Neural crest cell (in vitro differentiated cells): ENCODE measurements at places on chromosomes 7 and 10.

DNA sequence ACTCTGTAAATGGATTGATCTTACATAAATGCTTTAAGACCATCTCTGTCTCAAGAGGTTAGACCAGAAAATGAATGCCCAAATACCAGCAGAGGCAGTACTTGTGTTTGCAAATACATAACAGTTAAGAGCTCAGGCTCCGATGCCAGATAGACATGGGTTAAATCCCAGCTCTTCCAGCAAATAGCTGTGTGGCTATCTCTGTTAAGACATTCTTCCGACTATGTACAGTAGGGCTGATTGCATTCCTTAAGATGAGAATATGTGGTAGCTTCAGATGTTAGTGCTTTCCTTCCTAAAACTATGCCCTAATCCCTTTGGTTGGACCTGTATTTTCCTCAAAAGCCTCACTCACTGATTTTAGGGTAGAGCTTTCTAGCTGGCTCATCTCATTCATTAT, 2.2 kb downstream of the IDE start:
- no peak for DNase-seq

DNA sequence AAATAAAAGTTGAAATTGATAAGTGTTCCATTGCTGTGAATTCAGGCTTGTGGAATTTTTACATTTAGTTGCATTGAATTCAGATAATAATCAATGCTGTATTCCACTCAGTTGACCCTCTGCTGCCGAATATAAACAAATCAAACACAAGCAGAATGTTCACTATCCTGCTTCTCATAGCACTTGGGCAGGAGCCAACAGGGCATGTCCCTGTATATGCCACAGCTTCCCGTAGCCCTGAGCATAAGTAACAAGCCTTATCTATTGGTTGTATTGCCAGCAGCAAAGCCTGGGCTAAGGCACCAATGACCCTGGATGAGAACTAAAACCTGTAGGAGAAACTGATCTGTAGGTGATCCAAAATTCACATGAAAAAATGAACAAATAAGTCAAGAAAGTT, 145.9 kb downstream of the ARHGAP12 start:
- DNase-seq = no peak

DNA sequence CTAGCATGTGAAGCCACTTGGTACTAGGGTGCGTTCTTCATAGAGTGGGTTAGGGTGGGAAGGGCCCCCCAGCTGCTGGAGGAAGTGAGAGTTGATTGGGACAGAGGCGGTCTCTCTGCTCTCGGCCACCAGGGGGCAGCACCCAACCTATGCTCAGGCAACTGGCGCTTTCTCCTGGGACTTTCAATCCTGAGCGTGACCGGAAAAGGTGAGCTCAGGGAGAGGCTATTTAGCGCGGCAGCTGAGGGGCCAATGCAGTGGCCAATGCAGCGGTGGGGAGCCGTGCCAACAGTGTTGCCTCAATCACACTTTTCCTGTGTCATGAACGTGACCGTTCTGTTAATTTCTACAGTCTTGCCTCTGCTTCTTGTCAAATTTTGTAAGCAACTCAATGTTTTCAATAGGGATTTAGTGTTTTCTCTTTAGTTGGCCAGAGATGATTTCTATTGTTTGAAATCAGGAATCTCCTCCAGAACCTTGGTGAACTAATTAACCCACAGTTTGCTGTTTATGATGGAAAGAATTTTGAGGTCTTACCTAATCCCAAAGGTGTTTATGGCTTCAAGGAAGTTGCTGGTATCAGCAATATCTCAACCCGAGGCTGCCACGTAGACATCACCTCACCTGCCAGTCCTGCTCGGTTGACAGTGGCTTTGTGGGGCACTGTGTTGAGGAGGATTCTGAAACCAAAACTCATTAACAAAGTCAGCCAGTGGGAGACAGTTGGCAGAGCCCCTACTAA, 67.9 kb upstream of the PDZD8 start:
- DNase-seq = peak; percentile 72

- DNase-seq = no peak
These were observed 156.7 kb upstream of the BET1 start for GRCh38 chr7:94160719-94161435.

- DNase-seq = no peak
These were observed 81.9 kb downstream of the RAMP3 start for GRCh38 chr7:45239486-45239885.

- DNase-seq = peak; percentile 19
These were observed 787 bp downstream of the MAGI2 start for GRCh38 chr7:79452495-79453265.

DNA sequence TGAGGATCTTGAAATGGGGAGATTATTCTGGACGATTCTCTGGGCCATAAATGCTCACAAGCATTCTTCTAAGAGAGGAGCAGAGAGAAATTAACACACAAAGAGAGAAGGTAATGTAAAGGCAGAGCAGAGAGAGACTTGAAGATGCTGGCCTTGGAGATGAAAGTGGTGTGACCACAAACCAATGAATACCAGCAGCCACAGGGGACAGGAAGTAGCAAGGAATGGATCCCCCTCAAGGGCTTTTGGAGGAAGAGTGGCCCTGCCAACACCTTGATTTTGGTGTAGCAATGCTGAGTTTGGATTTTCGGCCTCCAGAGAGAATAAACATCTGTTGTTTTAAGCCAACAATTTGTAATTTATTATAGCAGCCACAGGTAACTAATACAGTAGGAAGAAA, 1155.6 kb downstream of the TYW1 start:
- DNase-seq = no peak

- no peak for DNase-seq
These were observed 18.9 kb upstream of the YAE1 start for GRCh38 chr7:39547336-39547735.

- no peak for DNase-seq
These were observed 360.8 kb downstream of the CRPPA start for GRCh38 chr7:16060502-16060901.

GRCh38 chr10:62584731-62585130, 210.6 kb downstream of the ZNF365 start:
- DNase-seq = no peak

DNA sequence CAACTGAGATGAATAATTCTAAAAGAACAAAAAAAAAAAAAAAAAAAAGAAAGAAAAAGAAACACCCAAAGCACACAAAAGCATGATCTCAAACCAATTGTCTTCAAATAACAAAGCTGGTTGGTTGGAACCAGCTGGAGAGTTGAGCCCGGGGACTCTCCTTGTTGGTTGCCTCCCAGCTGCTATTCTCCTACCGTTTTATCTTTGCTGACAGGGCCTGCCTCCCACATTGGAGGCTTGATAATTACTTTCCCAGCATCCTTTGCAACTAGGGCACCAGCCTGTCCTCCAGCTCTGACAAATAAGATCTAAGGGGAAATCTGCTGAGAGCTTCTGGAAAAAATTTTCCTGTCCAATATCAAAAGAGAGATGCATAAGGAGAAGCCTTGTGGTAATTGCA, 6.8 kb downstream of the PON1 start:
- DNase-seq = no peak

GRCh38 chr7:150746921-150747320, 9.7 kb downstream of the GIMAP5 start:
- no peak for DNase-seq

GRCh38 chr10:124875596-124875995, 66.3 kb upstream of the ZRANB1 start:
- no peak for DNase-seq

DNA sequence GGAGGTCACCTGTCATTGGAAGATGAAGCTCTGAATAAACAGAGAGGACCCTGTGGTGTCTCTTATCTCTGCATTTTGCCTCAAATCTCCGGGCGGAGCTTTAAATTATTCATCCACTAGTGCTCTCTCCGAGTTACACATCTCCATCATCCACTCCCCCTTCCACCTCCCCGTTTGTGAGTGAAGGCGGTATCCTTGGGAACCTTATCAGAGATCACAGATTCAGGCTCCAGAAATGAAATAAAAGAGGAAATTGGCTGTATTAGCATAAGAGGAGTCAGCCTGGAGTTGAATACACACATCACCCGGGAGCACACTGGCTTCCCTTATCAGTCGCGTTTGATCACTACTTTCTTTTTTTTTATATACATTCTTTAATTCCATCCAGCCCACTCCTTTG, 1184.8 kb downstream of the GATA3 start:
- DNase-seq = no peak

DNA sequence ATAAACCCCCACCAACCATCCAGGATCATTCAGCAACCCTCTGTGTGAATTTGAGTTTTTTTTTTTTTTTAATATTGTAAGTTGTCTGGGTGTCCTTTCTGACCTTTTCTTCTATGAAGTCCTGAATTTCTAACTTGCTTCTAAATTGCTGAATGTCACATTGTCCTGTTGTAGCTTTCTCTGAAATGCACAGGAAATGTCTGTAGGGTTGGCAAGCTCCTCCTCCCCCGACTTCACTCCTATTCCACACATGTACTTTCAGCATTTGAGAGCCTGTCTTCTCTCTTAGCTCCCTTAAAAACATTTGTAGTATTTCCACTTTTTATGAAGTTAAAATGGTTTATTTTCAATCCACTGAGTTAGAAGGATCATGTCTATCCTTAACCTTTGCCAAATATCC, 3.3 kb upstream of the CNNM2 start:
- no peak for DNase-seq

DNA sequence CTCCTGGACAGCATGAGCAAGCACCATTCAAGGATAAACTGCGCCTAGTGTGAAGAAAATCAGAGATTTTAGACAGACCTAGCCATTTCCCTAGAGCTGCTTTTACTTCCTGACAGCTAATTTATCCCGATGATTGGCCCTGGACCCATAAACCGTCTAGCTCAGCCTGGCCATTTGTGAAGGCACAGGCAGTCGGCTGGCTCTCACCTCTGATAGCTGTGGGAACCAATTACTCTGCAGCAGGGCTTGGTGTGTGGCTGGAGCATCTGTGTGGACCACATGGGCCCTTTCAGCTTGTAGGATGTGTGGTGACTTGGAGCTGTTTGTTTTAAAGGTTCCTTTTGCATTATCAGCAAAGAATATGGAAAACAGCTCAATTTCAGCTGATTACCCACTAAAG, 111.1 kb upstream of the NPY start:
- DNase-seq = no peak

DNA sequence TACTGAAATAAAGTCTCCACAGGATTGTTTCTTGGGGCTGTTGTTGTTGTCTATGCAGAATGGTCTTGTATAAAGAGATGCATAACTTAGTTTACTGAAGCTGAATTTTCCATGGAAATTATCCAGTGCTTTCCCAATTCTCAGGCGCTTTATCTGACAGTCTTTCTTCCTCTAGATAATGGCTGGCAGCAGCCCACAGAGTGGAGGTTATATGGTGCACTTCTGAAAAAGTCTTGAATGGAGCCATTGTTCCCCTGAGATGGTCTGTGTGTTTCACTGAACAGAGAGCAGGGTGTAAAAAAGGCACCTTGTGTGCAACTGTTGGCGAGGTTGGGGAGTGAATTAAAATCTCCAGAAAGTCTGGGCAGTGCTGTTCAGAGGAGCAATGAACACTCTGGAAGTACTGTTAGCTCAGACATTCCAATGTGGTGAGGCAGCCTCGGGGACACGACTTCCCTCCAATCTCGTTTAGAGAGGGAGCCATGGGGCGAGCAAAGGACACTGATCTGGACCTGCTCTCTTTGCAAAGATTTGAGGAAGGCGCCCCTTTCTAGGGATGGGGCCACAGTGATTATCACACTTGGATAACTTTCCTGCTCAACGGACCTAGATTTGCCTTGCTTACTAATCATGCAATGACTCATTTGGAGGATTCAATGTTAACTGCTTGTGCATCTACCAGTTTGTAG, 2.0 kb upstream of the PLCE1 start:
- DNase-seq = peak; percentile 45

DNA sequence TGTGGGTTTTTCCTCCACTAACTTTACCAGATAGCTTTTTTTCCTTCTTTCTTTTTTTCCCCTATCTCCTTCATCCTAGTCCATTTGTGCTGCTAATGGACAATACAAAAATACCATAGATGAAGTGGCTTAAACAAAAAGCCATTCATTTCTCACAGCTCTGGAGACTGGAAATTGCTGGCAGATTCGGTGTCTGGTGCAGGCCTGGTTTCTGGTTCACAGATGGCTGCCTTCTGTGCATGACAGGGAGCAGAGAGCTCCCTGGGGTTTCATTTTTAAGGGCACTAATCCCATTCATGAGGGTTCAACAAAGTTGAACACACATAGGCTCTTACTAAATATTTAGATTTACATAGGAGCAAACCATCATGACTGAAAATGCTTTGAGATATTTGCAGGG, 467.4 kb downstream of the TYW1 start:
- no peak for DNase-seq

GRCh38 chr7:102064361-102065025, 222.2 kb upstream of the SH2B2 start:
- DNase-seq = no peak

DNA sequence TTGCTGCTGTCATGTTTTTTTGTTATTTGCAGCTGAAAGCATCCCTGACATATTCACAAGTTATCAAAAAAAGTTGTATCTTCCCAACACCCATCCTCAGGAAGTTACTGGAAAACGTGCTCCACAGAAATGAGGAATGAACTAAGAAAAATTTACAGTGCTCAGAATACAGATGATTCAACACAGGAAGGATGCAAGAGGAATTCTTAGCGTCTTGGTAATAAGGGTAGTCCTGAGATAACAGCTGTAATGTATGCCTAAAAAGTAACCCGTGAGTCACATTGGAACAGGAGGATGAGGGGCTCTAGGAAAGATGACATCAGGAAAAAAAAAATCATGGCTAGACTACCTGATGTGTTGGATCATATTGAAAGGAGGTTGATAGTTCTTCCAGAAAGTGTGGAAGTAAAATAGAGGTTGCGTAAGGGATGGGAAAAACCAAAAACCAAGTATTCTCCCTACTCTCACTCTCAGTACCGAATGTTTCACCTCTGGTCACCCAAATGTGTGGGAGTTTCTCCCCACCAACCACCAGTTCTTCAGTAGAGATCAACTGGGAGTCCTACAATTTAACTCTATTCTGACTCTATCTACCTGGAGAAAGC, 3.9 kb downstream of the ADAM12 start:
- no peak for DNase-seq

DNA sequence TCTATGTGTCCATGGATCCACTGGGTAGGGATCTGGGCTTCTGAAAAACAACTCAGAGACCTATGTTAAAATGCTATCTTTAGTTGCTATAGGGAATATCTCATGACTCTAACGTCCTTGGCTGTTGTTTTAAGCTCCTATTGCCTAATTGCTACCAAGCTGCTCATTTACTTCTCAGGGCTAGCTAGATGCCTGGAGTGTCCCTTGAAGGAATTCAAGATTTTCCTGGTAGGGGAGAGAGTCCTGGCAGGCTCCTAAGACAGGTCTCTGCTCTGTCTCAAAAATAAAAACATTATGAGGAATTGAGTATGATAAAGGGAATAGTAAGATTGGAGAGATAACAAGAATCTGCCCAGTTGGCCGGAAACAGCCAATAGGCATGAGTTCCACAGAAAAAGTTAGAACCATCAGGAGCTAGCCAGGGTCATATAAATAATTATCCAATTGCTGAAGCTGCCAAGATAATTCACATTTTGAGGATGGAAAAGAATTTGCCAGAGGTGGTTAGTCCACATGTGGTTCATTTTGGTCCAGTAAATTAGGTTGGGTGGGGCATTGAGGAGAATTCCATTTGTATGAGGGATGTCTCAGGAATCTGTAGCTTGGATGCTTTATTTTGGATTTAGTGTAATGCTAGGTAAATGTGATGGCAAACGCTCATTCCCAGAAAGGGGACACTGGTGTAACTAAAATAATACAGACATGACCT, 362.7 kb upstream of the VSTM2A start:
- DNase-seq = no peak

- DNase-seq = no peak
These were observed 10.4 kb downstream of the ASB15 start for GRCh38 chr7:123612024-123612423.

- DNase-seq = no peak
These were observed 233.9 kb downstream of the WDR37 start for GRCh38 chr10:1290071-1290471.

GRCh38 chr7:42143711-42144600, 93.1 kb downstream of the GLI3 start:
- DNase-seq = no peak
